ENCODE measurements at places on chromosomes 5 and 9.

DNA sequence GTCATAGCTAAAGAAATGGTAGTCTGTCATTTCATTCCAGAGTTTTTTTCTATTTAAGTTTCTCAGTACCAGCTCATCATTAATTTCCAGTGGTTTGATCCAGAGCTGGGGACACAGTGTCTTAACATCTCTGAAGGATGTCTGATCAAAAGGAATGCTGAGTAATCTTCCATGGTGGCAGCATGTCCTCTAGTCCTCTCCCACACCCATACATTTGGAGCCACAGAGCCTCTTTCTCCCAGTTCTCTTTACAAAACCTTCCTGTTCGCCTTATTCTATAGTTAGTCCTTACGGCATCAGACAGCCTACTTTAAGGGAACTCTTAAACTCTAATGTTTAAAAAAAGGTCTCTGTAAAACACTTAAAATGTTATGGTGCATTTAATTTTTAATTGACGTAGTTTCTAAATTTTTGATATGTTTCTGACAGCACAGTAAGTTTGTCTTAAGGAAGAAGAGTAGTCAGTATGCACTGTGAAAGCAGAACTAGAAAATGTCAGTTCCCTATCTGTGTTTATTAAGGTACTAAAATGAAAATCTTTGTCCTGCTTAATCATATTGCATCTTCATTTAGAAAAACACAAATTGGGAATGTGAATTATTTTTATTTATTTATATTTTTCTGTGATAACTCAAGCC, 96.8 kb downstream of the INIP start:
- DNase-seq, result no peak

DNA sequence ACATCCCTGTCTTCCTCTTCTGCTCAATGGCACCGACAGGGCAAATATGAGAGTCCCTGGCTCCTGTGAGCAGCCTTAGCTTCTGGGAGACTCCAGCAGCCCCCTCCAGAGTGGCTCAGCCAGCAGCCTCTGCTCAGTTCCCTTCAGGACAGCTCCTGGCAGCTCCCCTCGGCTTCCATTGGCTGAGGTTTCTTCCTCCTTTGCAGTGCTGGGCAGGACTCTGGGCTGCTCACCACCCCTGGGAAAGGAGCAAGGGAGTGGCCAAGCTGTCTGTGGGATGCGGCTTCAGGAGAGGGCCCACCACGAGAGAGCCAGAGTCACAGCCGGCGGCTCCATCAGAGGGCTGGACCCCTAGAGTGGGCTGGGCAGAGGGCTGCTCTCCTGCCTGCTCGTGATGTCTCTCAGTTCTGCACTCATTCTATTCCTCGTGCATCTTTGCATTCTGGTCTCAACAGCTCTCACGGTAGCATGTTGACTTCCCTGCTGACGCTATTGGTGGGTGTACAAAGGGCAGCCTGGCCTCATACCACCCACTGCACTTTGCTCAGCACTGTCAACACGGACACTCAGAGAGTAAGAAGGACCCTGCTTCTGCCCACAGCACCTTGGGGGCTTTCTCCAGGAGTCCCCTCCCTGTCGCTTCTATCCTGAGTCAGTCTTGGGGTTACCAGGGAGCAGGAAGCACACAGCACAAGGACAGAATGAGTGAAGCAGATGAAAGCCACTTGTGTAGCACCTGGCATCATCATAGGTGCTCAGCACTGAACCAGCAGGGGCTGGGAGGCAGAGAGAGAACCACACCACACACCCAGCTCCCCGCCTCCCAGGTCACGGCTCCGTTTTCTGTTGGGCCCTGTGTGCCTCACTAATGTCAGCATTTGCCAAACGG, 80.9 kb upstream of the ALDH1B1 start:
- no peak for DNase-seq

- DNase-seq, result peak; percentile 54
Measured at GRCh38 chr9:133023117-133023890, 7.5 kb upstream of the GTF3C5 start.

- no peak for DNase-seq
Measured at GRCh38 chr5:105033637-105034400, 1471.2 kb upstream of the NUDT12 start.

GRCh38 chr5:116506488-116506887, 68.1 kb downstream of the SEMA6A start:
- DNase-seq, result no peak

GRCh38 chr5:73280821-73281746, 108.1 kb downstream of the TMEM174 start:
- no peak for DNase-seq

DNA sequence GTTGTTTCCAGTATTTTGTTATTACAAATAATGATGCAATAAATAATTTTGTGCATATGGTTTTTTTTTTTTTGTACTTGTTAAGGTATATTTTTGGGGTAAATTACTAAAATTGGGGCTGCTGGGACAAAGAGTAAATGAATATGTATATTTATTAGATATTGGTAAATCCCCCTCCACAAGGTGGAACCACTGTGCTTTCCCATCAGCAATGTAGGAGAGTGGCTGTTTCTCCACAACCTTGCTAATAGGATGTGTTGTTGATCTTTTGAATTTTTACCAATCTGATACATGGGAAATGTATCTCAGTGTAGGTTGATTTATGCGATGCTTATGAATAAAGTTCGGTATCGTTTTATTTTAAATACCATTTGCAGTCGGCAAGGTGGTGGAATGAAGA, 118.1 kb downstream of the TRPM3 start:
- no peak for DNase-seq

DNA sequence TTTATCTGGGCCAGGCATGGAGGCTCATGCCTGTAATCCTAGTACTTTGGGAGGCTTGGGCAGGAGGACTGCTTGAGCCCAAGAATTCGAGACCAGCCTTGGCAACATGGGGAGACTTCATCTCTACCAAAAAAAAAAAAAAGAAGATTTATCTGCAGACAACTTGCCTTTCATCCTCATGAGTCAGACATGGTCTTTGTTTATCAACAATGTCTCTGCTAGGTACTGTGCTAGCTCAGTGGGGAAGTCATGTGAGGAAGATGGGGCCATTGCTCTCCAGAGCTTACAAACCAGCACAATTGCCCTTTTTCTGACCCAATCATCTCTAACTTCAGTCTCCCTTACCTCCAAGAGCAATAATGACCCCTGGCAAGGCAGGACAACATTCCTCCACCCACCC, 1.6 kb downstream of the URM1 start:
- DNase-seq, result no peak

GRCh38 chr9:74810200-74810599, 77.5 kb downstream of the TRPM6 start:
- DNase-seq, result no peak

DNA sequence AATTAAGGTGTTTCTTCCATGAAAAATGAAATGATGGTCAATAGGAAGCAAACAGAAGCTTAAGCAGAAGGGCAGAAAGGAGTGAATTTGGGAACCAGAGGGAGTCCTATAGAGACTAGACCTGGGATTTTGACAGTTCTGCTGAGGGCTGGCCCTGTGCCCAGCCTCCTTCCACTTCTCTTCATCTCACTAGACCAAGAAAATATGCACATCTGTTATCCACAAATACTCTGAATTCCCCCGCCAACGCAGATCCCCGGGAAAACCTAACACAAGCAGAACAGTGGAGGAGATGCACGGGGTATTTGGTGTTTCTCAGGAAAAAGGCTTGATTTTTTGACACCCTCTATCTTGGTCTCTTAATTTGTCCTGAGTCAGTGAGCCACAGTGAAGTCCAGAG, 22.7 kb downstream of the GRIA1 start:
- no peak for DNase-seq

DNA sequence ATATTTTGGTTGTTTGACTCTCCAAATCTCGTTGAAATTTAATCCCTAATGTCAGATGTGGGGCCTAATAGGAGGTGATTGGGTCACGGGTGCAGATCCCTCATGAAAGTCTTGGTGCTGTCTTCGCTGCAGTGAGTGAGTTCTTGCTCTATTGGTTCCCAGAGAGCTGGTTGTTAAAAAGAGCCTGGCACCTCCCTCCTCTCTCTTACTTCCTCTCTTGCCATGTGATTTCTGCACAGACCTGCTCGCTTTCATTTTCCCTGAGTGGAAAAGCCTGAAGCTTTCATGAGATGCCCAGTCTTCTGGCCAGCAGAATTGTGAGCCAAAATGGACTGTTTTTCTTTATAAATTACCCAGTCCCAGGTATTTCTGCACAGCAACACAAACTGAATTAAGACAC, 221.6 kb downstream of the MAT2B start:
- DNase-seq, result no peak

DNA sequence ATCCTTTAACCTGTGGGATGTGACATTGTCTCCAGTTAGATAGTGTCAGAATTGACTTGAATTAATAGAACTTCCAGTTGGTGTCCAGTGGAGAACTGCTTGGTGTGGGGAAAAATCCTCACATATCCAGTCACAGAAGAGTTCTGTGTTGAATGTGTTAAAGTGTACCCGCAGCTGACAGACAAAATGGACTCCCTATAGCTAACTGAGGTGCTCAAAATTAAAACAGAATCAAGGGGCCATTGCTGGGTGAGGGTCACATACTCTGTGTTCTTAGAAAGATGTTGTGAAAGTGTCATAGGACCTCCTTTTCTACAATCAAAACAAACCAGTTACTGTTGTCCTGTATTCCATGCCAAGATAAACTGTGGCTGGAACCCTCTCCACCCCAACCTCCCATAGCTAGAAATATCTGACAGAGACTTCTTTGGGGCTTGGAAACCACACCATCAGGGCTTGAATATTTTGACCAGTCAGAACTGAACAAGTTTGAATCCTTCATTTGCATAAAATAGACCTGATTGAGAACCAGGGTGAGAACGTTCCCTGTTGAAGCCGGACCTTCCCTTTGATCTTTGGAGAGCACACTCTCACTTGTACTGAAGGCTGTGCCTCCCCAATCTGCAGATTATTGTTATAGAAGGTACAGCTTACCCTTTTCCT, 164.0 kb upstream of the ZNF608 start:
- no peak for DNase-seq

DNA sequence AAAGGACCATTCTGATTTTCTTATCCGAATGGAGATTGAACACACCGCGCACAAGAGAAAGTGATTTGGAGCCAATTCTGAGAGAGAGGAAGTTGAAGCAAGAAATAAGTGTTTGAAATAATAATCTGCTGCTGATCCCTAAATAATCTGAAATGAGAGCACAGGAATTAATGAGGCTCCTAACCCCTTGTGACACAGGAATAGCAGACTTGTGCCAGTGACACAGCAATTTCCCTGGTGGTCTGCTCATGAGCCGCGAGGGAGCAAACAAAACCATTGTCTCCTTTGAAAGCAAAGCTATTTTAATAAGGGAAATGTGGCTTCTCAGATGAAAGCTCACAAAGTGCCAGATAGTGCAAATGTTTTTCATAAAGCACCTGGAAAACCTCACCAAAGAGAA, 936.1 kb upstream of the WWC1 start:
- no peak for DNase-seq

Measured in activated CD4-positive, alpha-beta T cell treated with anti-CD3 and anti-CD28 coated beads, Interleukin-2, Interleukin-6, amounts not matched to agents 100 ng/mL and 50 ng/mL, durations not matched to agents 16 hours and 8 hours (primary cell).